Mesendoderm (in vitro differentiated cells): ENCODE measurements at places on chromosomes 4 and X.

GRCh38 chr4:148239494-148239985 lies 202.7 kb downstream of the NR3C2 start:
- DNase-seq, result no peak

DNA sequence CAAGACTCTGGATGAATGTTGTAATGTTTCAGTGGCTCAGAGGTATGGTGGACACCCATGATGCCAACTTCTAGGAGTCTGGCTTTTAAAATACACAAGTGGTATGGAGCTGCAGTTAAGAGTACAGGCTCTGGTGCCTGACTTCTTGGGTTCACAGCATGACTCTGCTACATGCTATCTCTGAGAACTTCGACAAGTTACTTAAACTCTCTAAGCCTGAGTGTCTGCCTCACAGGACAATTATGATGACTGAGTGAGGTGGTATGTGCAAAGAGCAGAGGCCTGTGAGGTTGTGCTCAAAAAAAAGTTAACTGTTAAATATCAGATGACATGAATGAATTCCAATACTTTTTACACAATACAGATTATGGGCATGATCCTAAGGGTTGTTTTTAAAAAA lies 90.9 kb upstream of the SRD5A3 start:
- peak; percentile 80 for DNase-seq

DNA sequence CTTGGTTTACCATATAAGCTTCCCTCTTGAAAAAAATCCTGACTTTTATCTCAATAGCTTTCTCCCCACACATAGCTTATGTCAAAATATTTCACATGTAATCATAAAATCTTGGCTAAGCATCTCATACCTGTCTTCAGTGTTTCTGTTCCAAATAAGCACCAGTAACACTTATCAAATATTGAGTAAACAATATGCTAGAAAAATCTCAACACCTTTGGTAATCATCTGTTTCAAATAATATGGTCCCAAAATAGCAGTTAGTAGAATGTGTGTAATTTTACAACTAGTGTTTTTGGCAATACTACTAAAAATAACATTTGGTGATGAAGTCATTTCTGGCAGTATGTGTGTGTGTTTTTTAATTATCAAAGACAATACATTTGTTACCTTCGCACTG lies 2138.2 kb downstream of the PCDH7 start:
- no peak for DNase-seq

- DNase-seq, result no peak
These were observed 8.8 kb downstream of the MID1 start for GRCh38 chrX:10611441-10612090.

DNA sequence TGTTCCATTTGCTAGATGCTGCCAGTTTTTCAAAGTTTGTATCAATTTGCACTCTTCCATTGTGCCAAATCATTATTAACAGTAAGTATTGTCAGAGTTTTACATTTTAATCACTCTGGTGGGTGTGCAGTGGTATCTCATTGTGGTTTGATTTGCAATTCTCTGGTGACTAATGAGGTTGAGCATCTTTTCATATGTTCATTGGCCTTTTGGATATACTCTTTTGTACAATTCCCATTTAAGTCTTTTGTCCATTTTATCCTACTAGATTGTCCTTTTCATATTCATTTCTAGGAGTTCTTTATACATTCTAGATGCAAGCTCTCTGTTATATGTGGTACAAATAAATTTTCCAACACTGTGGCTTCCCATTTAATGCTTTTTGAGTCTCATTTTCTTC lies 17.4 kb upstream of the ARHGAP36 start:
- DNase-seq, result no peak

- no peak for DNase-seq
These were observed 182.0 kb downstream of the RASL11B start for GRCh38 chr4:53043891-53044650.

- DNase-seq, result no peak
These were observed 1480.5 kb upstream of the IGFBP7 start for GRCh38 chr4:58590722-58591121.

DNA sequence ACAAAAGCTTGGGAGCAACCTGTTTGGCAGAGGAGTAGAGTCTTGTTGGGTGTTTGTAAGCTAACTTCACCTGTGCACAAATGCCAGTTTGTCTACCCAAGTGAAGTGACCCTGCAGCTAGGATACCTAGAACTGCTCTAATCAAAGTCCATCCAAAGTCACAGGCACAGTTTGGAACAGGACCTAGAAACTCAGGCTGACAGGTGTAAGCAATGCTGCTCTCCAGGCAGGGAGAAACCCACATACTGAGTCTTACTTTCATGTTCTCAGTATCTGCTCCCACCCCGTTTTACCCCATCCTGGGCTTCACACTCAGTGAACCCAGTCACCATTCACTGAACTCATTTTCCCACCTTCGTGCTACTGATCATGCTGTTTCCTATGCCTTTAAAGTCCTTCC lies 40.3 kb downstream of the MAML3 start:
- DNase-seq, result no peak

DNA sequence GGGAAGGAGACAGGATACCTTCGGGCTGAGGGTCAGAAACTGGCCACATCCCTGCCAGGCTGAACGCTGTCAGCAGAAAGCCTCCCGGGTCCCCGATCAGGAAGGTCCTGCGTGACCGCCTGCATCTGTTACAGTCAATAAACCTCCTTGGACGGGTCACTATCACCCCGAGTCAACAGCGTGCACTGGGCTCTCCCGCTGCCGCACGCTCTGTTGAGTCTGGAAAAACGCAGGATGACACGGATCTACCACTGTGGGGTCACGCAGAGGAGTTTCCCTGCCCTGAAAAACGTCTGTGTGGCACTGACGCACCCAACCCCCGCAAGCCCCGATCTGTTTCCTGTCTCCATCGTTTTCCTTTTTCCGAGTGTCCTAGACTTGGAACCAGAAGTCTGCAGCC lies 12.1 kb downstream of the PPP2R3B start:
- DNase-seq, result no peak

GRCh38 chrX:1427756-1428155 lies 25.0 kb downstream of the ASMTL start:
- no peak for DNase-seq

GRCh38 chrX:8548446-8548845 lies 83.8 kb downstream of the VCX3B start:
- no peak for DNase-seq

DNA sequence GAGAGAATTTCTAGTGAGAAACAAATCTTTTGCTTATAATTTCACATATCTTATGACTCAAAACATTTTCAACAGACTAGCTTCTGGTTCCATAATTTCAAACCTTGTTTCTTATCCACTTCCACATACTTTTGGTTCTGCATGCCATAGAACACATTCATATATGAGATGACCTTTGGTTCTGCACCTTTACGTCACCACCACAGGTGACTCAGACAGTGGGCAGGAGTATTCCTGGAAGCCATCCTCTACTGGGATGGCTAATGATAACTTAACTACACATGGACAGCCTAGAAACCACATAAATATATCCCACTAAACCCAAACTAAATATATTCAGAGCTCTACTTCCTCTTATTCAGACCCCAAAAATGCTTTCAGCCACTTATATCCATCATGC lies 133.3 kb downstream of the DCK start:
- no peak for DNase-seq

- no peak for DNase-seq
These were observed 45.9 kb downstream of the CORIN start for GRCh38 chr4:47791965-47792364.

DNA sequence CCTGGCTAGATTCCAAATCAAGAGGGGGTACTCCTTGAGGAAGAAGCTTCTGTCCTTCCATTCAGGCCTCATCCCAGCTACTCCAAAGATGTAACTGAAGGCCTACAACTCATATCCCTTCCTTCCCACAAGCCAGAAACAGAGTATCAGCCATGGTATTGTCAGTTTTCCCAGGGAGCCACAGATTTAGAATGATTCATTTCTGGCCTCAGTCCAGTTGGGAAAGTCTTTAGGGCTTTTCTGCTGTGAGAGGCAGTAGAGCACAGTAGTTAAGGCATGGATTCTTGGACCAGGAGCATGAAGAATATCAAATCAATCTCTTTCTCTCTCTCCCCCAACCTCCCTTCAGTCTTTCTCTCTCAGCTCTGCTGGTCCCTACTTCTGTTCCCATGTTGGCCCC lies 505.0 kb downstream of the BCOR start:
- DNase-seq, result no peak

DNA sequence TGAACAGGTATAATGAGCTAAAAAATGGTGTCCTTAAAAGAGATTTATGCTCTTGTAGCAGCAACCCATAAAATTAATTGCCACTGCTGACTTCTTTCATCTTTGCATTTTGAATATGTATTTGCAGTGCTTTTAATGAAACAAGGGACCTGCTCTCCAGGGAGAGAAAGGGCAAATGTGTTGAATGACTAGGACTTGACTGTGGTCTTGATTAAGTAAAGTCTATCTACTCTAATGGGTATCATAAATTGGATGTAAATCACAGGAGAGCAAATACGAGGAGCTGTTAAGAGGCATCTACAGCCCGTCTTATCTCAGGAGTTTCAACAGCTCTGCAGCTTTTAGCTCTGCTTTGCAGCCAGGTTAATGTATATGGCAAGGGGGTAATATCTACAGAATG lies 216.4 kb downstream of the PALLD start:
- no peak for DNase-seq

DNA sequence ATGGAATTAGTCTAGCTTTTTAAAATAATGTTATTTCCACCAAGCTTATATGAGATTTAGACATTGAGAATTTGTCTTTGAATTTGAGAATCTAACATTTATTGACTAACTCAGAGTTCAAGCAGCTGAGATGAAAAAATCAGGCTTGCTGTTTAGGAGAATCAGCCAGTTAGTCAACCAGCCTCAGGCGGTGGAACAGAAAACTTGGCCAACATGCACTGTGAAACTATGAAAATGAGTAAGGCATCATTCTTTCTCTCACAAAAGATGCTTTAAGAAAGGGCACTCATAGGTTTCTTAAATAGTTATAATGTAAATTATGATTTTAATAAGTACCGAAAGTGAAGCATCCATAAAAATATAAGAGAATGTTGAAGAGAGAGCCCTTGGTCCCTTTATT lies 84.2 kb downstream of the NFKB1 start:
- DNase-seq, result no peak

DNA sequence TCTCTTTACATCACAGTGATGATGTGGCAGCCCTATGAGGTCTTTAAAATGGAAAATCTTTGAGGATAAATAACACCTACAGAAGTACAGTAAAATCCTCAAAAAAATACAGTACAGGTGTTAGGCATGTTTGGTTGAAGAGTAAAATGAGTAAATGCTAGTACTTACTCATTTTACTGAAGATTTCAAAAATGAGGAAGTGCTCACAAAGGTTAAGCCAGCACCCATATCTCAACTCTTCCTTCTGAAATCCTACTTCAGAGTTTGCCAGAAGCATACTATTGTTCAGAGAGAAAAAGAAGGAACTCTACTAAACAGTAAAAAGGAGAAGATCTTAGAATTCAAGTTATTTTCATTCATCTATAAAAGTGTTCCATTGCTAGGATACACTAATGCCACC lies 130.9 kb downstream of the CBR4 start:
- no peak for DNase-seq

DNA sequence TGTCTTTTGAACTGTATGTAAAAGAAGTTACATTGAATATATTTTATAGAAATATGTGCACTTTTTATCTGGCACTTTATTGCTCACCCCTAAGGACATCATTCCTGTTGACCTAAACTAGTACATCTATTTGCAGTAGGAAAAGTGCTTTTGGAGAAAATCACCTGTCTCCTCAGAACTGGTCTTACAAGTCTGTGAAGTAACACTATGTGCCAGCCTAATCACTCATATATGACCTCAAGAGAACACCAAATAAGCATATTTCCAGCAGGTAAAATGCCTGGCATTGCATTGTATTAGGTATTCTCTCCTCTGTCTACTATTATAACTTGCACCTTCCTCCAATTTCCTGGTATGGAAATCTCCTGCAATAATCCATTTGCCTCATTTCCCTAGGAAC lies 4.0 kb upstream of the GASK1B start:
- DNase-seq, result no peak

DNA sequence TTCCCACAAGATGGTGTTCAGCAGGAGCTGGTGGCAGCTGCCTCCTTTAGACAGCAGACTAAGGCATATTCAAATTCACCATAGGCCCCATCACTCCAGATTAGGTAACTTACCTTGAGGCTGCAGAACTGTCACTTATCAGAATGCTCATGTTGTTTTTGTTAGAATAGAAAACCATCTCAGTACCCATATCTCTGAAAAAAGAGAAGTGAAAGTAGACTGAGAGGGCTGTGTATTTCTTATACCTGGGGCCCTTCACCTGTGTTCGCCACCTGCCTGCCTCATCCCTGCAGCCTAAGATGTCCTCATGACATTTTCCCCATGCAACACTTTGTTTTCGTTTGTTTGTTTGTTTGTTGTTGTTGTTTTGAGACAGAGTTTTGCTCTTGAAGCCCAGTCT lies 32.9 kb upstream of the SPRY1 start:
- DNase-seq, result no peak

DNA sequence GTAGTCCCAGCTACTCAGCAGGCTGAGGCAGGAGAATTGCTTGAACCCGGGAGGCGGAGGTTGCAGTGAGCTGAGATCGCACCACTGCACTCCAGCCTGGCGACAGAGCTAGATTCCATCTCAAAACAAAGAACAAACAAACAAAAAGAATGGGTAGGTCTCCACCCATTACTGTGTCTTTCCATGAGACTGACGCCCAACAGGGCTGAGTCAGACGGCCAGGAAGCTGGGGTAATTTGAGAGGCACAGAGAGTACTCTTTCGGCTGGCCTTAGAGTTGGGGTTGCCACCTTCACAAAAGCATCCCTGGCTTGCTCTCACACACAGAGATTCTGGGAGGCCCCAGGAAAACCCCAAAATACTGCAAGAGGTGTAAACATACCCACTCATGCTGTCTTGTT lies 72.0 kb upstream of the DHRSX start:
- peak; percentile 43 for DNase-seq

GRCh38 chr4:55386073-55386472 lies 9.7 kb upstream of the TMEM165 start:
- DNase-seq, result peak; percentile 78

DNA sequence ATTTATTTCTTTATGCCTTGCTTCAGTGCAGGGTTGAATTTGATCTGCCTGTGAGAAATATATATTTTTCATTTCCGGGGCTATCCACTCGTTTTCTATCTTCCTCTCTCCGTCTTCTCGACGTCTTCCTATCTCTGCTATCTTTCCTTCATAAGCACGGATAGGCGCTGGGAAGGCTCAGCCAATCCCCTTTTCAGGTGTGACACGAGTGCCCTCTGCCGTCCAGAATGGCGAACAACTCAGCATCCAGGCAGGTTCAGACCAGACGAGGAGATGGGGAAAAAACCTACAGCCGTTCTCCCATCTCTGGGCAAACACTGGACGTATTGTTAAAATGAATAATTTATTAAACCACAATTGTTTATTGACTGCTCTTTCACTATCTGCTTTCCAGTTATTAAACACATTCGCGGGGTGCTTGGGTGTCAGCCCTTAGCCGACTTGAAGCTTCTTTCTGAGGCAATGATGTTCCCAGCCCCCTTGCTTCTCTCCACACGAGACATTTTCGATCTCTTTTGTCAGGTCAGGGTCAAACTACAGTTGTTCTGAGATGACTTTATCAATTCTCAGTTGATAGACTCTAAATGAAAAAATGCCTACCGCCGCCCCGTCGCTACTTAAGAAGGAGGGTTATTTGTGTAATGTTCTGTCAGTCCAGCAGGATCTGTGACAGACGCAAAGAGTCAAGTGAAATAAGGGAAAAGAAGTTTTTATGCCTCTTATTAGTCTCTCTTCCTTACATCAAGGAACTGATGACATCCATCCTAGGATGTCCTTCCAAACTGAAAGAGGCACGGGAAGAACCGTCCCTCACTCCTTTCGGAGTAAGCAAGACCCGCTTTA lies 96.3 kb upstream of the NOCT start:
- peak; percentile 89 for DNase-seq

- DNase-seq, result no peak
These were observed 1649.8 kb upstream of the PCDH10 start for GRCh38 chr4:131499141-131499873.

GRCh38 chrX:574251-574650 lies 56.3 kb upstream of the SHOX start:
- DNase-seq, result no peak
